NCI-H1092 (cell line): ENCODE measurements at places on chromosomes 1 and 21.

- no peak for DNase-seq
Observed at GRCh38 chr1:62128745-62129144, 65.9 kb upstream of the L1TD1 start.

GRCh38 chr1:203127666-203128430, at the start of gene ADORA1:
Gene ADORA1, plus strand, starts transcription at chr1:203127726. Its CDS starts 1,116 bp downstream, at chr1:203128842.
- DNase-seq = peak; percentile 55

DNA sequence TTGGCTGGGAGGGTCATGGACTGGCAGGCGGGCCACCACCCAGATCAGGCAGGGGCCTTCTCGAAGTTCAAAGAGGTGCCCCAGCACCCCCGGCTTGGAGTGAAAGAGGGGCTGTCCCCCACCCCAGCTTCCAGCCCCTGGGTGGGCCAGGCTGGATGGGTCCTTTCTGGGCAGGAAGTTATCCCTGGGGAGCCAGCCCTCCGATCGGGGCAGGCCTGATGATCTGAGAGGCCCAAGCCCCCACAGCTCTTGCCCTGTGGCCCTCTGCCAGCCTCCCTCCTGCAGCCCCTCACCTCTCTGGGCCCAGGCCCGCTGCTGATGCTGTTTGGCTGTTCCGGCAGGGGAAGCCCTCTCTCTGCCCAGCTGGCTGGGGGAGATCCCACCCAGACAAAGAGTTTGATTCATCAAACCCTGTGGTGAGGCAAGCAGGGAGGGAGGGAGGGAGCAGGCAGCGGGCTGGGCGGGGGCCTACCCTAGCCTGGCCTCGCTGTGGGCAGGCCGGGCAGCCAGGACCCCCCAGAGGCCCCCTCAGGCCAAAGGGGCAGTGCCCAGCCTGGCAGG, 2.5 kb downstream of the ARHGEF19 start:
- DNase-seq = no peak

DNA sequence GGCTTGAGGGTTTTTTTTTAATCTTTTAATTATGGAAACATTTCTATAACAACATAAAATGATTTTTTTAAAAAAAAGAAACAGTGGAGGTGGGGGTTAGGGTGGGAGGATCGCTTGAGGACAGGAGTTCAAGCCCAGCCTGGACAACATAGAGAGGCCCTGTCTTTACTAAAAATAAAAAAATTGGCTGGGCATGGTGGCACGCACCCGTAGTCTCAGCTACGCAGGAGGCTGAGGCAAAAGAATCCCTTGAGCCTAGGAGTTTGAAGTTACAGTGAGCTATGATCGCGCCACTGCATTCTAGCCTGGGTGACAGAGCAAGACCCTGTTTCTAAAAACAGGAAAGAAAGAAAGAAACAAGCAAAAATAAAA, 32.2 kb upstream of the RNF11 start:
- DNase-seq = no peak

GRCh38 chr1:96474985-96475743, 246.4 kb upstream of the PTBP2 start:
- DNase-seq = no peak

DNA sequence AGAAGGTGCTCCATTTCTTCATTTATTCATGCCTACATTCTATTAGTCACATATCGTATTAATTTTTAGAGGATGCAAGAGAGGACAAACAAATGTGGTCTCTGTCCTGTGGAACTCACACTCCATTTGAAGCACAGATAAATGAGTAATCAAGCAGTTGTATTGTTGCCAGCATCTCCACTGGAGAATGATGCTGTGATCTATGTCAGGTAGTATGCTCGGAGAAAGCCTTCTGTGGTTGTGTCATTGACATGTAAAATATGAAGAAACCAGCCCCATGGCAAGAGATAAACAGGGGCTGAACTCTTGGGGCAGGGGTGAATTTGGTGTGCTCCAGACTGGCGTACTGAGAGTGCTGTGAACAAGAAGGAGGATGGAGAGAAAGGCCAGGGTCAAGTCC, 101.2 kb downstream of the FASLG start:
- no peak for DNase-seq

DNA sequence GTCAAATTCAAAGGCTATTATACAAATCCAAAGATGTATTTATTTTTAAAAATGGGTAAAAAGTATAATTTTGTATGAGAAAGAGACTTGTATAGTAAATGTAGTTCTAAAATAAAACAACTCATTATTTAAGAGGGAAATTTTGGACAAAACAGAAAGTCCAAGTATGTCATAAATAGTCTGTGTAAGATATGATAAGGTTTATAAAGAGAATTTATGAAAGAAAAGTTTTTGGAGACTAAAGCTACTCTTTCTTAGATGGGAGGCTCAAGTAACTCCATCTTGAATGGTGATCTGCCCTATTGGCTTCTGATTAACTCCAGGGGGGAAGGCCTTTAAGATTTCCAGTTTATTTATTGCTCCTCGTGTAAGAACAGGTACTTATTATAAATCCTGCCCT, 14.7 kb upstream of the OR2T27 start:
- DNase-seq = no peak

- DNase-seq = no peak
Observed at GRCh38 chr21:42453986-42454570, 41.9 kb downstream of the RSPH1 start.

- DNase-seq = no peak
Observed at GRCh38 chr21:35503671-35504070, 454.6 kb upstream of the RUNX1 start.
